ENCODE measurements at places on chromosomes 13 and 19. TPM values are rescaled to one million over a fixed set of nuclear protein-coding genes. Genes with fewer than 3 reads are reported as not detected.

Gene SYDE1
- total RNA-seq: 47.7 TPM

Gene MTRF1
- 13.7 TPM for total RNA-seq

Gene ZNF841
- total RNA-seq: 10.8 TPM

Gene WDR88
- total RNA-seq: 0.31 TPM

Gene ZNF284
- total RNA-seq: 0.87 TPM

Gene PLIN4
- 10.2 TPM for total RNA-seq

Gene EBI3
- 3.0 TPM for total RNA-seq

Gene ATP7B
- total RNA-seq: 19.6 TPM

Gene CGB8
- not detected for total RNA-seq

Gene NLRP7
- not detected for total RNA-seq

GRCh38 chr19:2495130-2495641, 19.3 kb downstream of the GADD45B start:
- no peaks in the 10 kb centered on the region for H3K36me3 ChIP-seq
- H3K27me3 ChIP-seq: no peaks in the 10 kb centered on the region
- peak overlapping the region; percentile 76 for H3K27ac ChIP-seq
- H3K4me1 ChIP-seq: peaks cover 37% of the 10 kb centered on the region

DNA sequence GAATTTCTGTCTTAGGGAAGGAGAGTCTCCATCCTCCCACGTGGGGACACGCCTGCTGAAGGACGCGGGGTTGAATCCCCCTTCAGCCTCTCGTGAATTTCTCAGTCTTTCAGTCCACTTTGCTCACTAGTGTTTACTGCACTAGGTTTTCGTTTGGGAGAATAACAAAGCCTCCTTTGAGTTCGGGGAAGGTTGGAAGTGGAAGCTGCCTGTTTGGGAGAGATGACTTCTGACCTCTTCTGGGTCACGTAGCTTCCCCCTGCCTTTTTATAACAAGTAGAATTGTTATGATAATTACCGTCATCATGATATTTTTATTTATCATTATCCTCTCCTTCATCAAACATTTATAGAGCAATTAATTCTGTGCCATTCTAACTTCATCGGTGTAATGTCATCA, 60.7 kb downstream of the ATP11A start:
- no peak overlapping the region for H3K4me3 ChIP-seq
- no peaks in the 10 kb centered on the region for H3K36me3 ChIP-seq
- peaks cover 11% of the 10 kb centered on the region for H3K4me1 ChIP-seq
- no peak for DNase-seq

DNA sequence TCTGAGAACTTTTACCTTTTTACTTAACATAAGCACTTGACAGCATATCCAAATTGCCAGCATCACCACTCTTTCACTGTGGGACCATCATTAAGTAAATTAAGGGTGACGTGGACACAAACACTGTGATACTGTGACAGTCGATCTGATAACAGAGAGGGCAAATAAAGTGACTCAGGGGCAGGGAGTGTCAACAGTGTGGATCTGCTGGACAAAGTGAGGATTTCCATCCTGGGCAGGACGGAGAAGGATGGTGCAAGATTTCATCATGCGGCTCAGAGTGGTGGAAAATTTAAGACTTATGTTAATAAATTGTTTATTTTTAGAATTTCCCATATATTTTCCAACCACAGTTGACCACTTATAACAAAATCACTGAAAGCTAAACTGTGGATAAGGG, 60.0 kb upstream of the WDFY2 start:
- H3K27me3 ChIP-seq: no peaks in the 10 kb centered on the region
- no peak overlapping the region for H3K4me3 ChIP-seq
- no peaks in the 10 kb centered on the region for H3K36me3 ChIP-seq
- DNase-seq: no peak
- no peaks in the 10 kb centered on the region for H3K4me1 ChIP-seq

DNA sequence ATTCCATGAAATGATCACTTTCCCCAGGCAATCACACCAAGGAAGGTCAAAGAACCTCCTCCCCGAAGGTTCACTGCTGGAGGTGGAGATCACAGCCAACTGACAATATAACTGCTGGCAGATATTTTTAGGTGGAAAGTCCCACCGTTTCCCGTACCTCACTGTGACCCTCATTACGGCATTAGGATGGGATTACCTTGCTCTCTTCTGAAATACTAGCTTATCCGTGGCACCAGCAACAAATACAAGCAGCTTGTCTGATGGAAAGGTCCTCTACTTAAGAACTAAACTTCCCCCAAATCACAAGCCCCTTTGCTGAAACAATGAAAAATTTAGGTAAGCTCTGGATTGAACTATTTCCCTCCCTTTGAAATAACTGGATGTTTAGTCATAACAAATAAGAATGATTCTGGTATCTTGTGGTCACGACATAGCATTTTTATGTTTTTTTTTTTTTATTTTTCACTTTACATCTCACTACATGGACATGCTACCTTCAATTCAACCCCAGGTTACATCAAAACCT, 178.9 kb downstream of the COL4A1 start:
- no peak overlapping the region for H3K4me3 ChIP-seq
- DNase-seq: no peak
- peaks cover 2% of the 10 kb centered on the region for H3K27me3 ChIP-seq
- no peaks in the 10 kb centered on the region for H3K4me1 ChIP-seq
- H3K36me3 ChIP-seq: no peaks in the 10 kb centered on the region
- H3K27ac ChIP-seq: no peak overlapping the region

DNA sequence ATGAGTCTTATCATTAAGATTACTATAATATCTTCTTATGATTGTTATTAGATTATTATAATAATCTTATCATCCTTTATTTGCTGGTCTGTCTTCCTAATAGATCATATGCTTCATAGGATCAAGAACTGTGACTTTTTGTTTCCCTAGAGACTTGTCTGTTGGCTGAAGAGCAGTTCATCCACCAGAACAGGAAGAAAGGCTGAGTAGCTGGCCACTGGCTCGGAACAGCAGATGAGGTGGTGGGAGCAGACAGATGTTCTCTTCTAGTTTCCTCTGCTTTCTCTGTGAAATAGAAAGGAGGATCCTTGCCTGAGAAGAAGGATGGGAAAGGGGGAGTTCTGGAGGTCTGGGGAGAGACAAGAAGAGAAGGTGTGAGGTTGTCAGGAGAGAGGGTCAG, 120.0 kb downstream of the CCNA1 start:
- DNase-seq: no peak
- no peaks in the 10 kb centered on the region for H3K4me1 ChIP-seq
- H3K4me3 ChIP-seq: no peak overlapping the region
- no peaks in the 10 kb centered on the region for H3K27me3 ChIP-seq
- no peak overlapping the region for H3K27ac ChIP-seq
- no peaks in the 10 kb centered on the region for H3K36me3 ChIP-seq

DNA sequence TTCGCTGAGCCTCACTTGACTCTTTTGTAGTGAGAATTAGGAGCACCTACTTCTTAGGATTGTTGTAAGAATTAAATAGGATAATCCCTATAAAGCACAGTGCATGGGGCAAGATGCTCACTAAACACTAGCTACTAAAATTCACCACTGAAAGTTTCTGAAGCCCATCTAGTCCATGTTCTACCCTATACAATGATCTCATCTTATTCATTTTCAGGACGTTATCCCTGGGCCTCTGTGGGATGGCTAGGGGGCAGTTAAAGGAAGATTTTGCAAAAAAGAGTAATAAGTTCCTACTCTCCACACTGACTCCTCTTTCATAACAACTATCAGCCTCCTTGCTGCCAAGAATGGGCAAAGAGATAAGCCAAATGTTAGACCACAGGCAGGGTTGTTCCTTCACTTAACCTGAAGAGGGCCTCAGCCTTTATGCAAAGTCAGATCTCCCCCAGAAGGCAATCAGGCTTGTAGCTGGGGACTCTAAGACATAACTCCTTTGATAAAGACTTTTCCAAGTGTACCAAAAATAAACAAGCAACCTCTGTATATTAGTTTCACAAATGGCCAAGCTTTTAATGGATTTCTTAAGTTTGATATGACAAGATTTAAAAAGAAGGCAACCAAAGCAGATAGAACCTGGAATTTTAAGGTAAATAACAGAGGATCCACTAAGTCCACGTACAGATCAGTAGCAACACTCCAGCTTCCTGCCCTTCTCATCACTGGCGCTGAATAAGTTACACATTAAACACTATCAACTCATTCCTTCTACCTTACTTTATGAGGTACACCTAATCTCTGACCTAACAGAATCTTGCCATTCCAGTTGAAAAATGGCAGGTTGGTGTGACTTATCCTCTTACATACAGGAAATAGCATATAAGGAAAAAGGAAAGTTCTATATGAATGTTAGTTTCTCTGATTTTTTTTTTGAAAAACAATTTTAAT, 44.4 kb downstream of the ELF1 start:
- DNase-seq: no peak
- no peaks in the 10 kb centered on the region for H3K36me3 ChIP-seq
- H3K27ac ChIP-seq: no peak overlapping the region
- no peaks in the 10 kb centered on the region for H3K27me3 ChIP-seq
- H3K4me1 ChIP-seq: peaks cover 4% of the 10 kb centered on the region
- no peak overlapping the region for H3K4me3 ChIP-seq

DNA sequence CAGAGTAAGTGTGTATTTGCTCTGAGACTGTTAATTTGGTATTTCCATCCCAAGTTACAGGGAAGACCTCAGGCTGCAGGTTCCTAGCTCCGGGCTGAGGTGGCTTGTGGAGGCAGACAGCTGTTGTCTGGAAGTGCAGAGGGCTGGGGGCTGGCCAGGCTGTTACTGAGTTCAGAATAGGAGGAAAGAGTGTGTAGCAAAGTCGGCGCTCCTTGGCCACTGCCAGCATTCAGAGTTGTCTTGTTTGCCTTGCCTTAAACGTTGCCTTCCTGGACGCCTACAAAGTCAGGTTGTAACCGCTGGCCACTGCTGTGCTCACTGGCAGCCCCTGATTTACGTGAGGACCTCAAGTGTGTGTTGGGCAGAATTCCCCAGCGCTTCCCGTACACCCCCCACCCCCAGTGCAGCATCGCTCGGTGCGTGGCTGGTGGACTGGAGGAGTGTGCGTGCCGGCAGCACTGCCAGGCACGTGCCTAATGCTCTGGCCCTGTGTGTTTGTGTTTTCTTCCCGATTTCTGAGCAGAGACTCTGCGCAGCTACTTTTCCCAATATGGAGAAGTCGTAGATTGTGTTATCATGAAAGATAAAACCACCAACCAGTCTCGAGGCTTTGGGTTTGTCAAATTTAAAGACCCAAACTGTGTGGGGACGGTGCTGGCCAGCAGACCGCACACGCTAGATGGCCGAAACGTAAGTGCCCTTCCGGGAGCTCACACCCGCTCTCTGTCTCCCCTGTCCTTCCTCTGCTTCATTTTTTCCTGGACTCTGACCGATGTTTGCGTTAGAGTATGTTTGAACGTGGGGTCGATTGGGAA, 10.5 kb downstream of the DAZAP1 start:
- DNase-seq: no peak
- H3K27me3 ChIP-seq: no peaks in the 10 kb centered on the region
- peaks cover 3% of the 10 kb centered on the region for H3K36me3 ChIP-seq
- H3K27ac ChIP-seq: no peak overlapping the region
- H3K4me3 ChIP-seq: no peak overlapping the region

GRCh38 chr13:81116461-81117282, 775.7 kb upstream of the SPRY2 start:
- peak overlapping the region; percentile 4 for H3K4me3 ChIP-seq
- no peaks in the 10 kb centered on the region for H3K27me3 ChIP-seq
- H3K4me1 ChIP-seq: no peaks in the 10 kb centered on the region
- H3K27ac ChIP-seq: no peak overlapping the region

- DNase-seq: no peak
- no peaks in the 10 kb centered on the region for H3K4me1 ChIP-seq
- H3K36me3 ChIP-seq: no peaks in the 10 kb centered on the region
- H3K27ac ChIP-seq: no peak overlapping the region
- H3K4me3 ChIP-seq: no peak overlapping the region
Measured at GRCh38 chr13:106183410-106184065, 351.9 kb downstream of the EFNB2 start.

- H3K27me3 ChIP-seq: no peaks in the 10 kb centered on the region
- H3K4me3 ChIP-seq: no peak overlapping the region
- H3K27ac ChIP-seq: no peak overlapping the region
- no peaks in the 10 kb centered on the region for H3K4me1 ChIP-seq
Measured at GRCh38 chr19:4542896-4543841, 3.3 kb upstream of the LRG1 start.

- no peaks in the 10 kb centered on the region for H3K36me3 ChIP-seq
- DNase-seq: no peak
- peak overlapping the region; percentile 87 for H3K27ac ChIP-seq
- peaks cover 3% of the 10 kb centered on the region for H3K4me1 ChIP-seq
- H3K27me3 ChIP-seq: no peaks in the 10 kb centered on the region
Measured at GRCh38 chr13:52158629-52159158, 703 bp downstream of the NEK3 start.

DNA sequence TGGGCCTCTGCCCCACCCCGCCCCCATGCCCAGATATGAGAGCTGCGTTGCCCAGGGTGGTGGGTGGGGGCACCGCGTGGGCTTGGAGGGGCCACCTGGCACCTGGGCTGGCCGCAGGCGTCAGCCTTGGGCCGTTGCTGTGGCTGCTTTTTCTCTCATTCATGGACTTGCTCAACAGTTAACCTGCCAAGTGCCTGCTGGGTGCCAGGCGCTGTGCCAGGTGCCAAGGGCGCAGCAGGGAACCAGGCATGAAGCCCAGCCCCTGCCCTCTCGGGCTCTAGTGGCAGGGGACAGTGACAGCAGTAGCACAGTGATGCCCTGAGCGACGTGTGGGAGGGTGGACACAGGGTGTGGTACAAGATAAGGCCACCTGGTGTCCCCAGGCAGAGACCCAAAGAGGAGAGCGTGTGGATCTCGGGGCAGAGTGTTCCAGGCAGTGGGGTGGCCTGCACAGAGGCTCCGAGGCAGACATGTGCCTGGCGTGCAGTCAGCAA, 28.1 kb downstream of the DHX34 start:
- no peak overlapping the region for H3K27ac ChIP-seq
- H3K36me3 ChIP-seq: no peaks in the 10 kb centered on the region
- no peak overlapping the region for H3K4me3 ChIP-seq
- no peaks in the 10 kb centered on the region for H3K27me3 ChIP-seq
- DNase-seq: no peak

DNA sequence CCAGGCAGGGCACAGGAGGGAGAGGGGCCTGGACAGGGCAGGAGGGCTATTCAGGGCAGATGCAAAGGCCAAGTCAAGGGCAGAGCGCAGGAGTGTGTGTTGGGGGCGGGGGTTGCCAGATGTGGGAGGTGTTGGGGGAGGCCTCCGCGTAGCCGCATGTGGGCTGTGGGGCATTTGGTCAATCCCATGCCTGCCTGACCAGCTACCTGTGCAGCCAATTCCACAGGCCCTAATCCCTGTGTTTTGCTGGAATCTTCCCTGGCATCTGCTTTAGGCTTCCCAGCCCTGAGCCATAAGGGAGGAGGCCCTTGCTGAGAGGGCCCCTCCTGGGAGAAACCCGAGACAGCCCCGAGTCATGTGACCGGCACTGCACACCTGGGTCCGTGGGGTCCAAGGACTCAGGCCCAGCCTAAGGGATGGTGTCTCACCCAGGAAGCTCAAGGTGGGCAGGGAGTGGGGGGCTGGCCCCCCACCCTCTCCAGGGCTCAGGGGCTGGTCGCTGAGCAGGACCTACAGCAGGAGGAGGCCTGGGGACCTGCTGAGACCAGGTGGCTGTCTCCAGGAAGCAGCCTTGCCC, 20.3 kb downstream of the RFX1 start:
- H3K36me3 ChIP-seq: no peaks in the 10 kb centered on the region
- no peak overlapping the region for H3K27ac ChIP-seq
- H3K4me1 ChIP-seq: peaks cover 8% of the 10 kb centered on the region
- H3K27me3 ChIP-seq: no peaks in the 10 kb centered on the region
- no peak overlapping the region for H3K4me3 ChIP-seq
- DNase-seq: no peak

All from Panc1 (cell line).